ENCODE measurements at places on chromosomes 1 and 21.
A peak's percentile ranks its signal among the peaks of the same experiment; 100 is the strongest.

- DNase-seq: no peak
Observed at GRCh38 chr1:39876144-39876543, 7.2 kb downstream of the TRIT1 start.

DNA sequence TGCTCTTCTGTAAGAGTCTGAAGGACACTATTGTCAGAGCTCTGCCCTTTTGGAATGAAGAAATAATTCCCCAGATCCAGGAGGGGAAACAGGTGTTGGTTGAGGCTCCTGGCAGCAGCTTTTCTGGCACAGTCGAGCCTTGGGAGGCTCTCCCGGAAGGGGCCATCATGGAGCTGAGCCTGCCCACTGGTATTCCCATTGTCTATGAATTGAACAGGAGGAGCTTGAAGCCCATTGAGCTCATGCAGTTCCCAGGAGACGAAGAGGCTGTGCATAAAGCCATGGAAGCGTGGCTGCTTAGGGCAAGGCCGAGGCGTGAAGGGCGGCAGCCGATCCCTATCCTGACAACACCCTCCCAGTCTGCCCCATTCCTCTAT, 26.6 kb downstream of the UBE4B start:
- DNase-seq: no peak

GRCh38 chr21:45405271-45405818, 380 bp downstream of the COL18A1 start:
- peak; percentile 45 for DNase-seq

GRCh38 chr1:101285922-101286570, 49.2 kb downstream of the S1PR1 start:
- DNase-seq: no peak

DNA sequence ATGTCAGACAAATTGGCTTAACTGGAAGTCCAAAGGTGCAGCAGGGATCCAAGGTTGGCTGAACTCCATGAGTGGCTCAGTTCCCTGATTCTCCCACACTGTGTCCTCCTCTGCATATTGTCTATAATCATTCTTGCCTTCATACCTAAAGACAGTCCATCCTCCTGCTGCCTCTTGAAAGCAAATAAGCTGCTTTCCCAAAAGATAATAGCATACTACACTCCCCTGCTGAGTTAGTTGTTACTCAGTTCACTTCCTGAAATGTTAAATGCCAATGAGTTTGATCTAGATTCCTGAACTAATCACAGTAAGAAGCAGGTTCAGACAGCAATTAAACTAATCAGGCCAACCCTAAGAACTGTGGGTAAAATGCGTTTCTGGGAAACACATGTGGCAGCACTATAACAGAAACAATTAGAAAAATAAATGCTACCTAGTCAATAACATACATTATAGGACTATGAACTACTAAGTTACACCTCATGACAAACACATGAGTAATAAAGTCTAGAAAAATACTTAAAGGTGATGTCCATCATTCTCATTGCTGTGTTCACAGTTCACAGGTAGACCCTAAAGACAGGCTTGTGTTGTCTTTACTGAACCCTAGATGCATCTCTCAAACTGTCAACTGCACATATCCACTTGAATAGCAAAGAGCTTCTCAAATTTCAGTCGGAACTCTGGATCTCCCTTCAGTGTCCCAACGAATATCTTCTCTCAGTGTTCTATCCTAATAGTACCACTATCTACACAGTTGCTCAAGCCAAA, 50.8 kb upstream of the BOLA1 start:
- DNase-seq: peak; percentile 12
